Osteoblast (primary cell): ENCODE measurements at places on chromosomes 7 and 10.
A peak's percentile ranks its signal among the peaks of the same experiment; 100 is the strongest.

DNA sequence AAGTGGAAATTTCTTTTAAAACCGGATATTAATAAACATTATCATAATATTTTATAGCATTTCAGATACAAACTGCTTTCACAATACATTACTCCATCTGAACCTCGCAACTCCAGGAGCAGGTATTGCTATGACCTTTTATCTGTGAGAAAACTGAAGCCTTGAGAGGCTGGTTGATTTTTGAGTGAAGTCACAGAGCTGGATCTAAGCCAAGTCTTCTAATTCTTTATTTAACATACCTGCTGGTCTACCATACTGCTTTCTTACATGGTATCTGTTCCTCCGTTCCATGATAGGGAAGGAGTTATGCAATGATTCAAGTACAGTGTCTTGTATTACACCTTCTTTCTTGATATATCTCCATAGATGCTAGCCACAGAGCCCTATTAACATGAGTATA, 37.4 kb upstream of the ITGB8 start:
- DNase-seq: no peak

- no peak for DNase-seq
Measured at GRCh38 chr10:1654811-1655356, 82.4 kb downstream of the ADARB2 start.

- no peak for DNase-seq
Measured at GRCh38 chr7:68684996-68685395, 913.3 kb upstream of the AUTS2 start.

GRCh38 chr10:51002469-51002868, 71.8 kb upstream of the PRKG1 start:
- DNase-seq: no peak

- peak; percentile 56 for DNase-seq
Measured at GRCh38 chr7:87580636-87581035, 20.0 kb downstream of the ABCB1 start.

DNA sequence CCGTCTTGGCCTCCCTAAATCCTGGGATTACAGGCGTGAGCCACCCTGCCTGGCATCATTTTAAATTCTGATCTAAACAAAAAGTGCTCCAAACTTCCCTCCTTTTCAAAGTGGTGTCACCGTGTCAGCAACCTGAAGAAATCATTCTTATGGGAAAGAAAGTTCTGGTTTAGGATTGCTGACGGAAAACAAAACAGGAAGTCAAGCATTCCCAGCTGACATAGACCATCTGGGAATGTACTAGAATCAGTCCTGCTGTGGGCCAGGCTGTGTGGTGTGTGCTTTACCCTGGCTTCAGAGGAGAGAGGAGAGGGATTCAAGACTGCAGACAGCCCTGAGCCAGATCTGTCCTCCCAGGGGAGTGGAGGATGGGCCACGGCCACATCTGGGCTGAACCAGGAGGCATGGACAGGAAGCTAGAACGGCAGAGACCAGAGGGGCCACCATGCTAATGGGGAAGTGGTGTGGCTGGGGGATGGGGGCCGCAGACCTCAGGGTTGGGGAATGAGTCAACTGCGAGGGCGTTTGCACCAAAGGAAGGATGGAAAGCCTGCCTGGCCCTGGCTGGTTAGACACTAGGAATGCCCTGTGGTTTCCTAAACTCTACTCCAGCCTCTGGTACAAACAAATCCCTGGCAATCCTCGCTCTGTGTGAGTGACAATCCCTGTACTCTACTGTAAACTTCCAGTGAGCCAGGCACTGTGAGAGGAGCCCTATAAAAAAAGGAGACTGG, 16.7 kb upstream of the CLIP2 start:
- peak; percentile 98 for DNase-seq

DNA sequence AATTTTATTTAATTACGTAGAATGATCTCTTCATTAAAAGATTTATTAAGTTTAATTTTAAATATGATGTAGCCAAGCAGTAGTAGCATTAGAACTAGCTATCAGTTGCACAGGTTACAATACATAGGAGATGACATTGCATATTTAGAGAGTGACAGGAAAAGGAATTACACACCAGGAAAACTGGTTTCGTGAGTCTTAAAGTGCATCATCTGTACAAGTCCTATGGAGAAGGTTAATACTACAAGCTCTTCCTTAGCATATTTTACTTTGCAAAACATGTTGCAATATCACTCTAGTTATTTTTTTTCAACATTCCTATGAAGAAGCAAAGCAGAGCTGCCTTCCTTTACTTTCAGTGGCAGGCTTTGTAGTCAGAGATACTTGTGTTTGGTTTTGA, 20.2 kb upstream of the SEM1 start:
- no peak for DNase-seq

DNA sequence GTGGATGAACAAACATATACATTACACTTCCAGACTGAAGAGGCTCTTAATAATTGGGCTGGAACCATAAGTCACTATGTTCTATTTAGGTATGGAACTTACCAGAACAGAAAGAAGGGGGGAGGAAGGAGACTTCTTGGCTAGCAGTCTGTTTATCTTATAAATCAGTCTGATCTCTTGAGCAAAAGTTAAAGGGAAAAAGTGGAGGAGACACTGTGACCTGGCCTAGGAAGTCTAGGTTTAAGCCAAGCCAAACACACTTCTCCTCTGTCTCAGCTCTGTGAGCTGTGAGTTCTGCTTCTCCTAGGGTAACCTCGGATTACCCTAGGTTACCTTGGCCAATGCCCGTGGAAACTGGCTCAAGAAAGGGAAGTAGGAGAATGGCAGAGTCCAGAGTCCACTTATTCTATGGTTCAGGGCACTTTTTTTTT, 95.2 kb downstream of the PFKFB3 start:
- DNase-seq: no peak

DNA sequence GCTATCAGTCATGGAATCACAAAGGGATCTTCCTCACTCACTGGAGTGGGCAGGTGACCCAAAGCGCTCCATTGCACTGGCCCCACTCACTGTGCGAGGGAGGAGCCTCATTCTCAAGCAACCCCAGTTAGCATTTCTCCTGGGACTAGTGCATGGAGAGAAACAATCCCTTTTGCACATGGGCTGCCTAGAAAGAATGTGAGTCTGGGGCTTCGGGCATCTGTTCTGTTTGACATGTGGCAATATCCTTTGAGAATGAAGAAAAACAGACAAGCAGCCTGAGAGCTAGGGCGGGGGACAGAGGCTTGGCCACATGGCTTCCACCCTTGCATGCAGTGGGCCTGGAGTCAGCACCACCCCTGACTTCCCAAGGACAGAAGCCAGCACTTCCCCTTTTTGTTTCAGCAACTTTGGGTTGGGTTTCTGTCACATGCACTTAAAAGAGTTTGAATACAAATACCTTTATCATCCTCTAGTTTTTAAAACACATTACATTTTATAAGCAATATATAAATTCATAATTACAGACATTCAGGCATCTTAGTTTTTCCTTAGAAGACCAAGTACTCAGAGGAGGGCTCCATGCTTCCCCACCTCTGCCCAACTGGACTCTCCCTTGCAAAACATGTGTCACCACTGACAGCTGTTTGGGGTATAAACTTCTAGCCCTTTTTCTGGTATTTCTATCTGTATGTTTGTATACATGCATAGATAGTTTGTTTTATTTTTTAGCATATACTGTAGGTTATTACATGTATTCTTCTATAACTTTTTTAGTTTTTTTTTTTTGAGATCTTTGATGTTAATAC, 73.8 kb downstream of the RBM20 start:
- DNase-seq: no peak

- no peak for DNase-seq
Measured at GRCh38 chr10:129199826-129200225, 267.2 kb upstream of the MGMT start.

- DNase-seq: no peak
Measured at GRCh38 chr7:112023282-112023681, 182.9 kb downstream of the DOCK4 start.

GRCh38 chr10:80612261-80612660, 74.6 kb downstream of the SH2D4B start:
- DNase-seq: no peak

- DNase-seq: peak; percentile 77
Measured at GRCh38 chr10:62652114-62652513, 152.4 kb upstream of the ADO start.

GRCh38 chr7:39212876-39213275, 235.2 kb downstream of the POU6F2 start:
- DNase-seq: no peak

DNA sequence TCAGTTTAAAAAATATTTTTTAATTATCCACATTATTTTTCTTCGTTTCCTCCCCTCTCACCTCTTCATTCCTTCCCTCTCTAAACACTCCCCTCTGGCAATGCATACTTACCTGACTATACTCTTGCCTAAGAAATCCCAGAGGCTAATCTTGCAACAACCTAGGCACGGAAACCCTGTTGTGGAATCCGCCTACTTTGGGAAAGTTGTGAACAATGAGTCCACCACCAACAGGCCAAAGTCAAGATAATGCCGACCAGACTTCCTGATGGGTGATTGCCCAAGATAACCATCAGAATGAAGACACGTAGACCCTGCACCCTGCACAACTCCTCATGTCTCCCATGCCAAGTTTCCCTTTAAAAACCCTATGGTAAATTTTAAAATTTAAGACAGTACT, 521.5 kb downstream of the KIF20B start:
- no peak for DNase-seq

DNA sequence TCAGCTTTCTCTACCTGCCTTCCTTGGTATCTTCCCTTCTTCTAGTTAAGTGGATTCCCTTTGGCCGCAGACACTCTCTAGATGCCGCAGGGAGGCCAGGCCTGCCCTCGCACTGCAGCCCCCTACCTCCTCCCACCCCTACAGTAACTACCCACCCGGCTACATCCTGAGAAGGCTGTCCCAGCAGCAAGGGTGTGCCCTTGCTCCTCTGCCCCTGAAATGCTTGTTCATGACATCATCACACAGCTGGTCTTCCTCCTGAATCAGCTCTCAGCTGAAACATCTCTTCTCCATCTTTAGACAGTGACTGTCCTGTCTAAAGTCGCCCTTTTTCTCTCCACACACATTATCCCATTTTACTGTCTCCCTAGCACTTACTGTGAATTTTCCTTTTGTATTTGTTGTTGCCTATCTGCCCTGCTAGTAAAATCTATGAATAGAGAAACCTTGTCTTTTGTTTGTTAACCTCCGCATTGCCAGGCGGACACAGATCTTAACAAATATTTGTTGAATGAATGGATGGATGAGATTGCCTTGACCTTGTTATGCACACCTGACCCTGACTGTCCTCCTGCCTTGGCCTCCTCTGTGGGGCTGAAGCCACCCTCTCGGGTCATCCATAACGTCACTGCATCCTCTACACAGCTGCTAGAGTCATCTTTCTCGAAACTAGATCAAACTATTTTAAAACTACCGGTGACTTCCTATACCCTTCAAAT, 108.9 kb upstream of the GATA3 start:
- DNase-seq: peak; percentile 47

DNA sequence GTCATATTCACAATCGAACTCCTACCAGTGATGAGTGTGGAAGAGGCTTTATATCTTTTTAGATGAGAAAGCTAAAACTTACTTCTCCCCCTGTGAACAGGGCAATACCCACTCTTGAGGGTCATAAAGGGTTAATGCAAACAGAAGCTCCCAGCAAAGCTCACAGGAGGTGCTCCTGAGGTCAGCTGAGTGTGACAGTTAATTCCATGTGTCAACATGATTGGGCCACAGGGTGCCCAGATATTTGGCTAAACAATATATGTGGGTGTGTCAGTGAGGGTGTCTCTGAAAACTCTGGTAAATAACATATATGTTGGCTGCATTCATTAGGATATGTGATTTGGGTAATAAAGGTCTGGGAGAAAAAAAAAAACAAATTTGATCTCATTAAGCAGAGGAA, 86.0 kb downstream of the HIP1 start:
- no peak for DNase-seq

DNA sequence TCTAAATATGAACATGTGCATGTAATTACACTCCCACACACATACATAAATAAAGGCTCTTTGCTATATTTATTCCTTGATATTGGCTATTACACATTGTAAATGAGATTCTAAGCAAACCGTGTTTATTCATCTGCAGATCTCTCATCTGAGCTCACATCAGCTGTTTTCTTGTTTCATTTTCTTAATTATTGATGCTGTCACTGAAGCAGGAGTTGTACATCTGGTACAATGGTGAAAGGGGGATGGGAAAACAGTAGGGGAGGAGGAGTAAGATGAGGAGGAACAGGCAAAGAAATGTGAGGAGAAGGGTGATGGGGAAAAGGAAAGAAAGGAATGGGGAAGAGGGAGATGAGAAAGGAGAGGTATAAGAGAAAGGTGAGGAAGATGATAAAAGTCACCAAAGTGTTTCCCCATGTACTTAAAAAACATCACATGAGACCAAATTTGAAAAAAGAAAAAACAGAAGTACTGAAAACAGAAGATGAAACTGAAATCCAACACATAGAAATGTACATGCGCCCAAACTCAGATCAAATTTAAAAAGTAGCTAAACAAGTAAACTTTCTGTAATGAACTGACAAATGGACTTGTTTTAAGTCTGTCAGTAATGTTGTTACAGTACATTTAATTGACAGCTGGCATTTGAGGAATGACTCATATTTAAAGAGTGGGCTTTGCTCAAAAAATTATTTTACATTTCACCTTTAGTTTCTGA, 472.2 kb downstream of the ARL4A start:
- DNase-seq: no peak

DNA sequence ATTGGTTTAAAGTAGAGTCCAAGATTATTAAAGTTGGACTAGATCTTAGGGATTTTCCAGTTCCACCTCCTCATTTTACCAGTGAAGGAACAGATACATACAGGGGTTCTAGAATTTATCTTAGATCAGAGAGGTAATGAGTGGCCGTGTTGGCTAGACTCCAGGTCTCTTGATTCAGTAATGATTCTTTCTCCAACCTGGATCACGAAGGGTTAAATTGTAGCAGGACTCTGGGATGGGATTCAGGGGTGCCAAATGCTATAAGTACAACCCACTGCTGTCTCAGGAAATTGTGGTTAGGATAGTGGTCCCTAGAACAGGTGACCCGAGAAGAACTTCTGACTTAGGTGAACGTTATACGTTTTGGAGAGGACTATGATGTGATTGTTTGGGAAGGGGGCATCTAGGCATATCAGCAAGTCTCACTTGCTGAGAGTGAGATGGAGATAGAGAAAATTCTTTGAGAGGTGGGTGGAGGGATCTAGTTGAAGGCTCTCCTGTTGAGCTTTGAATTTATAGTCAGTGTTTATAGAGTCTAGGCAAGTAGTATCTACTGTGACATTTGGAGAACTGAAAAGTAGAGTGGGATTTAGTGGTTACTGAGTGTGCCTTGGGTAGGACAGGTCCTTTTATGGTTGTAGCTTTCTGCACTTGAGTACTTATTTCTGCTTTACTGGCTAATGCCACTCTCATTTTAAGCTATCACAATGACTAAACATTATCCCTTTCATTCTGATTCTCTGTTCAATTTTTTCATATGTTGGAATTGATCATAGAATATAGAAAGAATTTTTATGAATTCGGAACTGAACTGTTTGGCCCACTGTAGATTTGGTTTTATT, 58.3 kb downstream of the ST7 start:
- DNase-seq: no peak

DNA sequence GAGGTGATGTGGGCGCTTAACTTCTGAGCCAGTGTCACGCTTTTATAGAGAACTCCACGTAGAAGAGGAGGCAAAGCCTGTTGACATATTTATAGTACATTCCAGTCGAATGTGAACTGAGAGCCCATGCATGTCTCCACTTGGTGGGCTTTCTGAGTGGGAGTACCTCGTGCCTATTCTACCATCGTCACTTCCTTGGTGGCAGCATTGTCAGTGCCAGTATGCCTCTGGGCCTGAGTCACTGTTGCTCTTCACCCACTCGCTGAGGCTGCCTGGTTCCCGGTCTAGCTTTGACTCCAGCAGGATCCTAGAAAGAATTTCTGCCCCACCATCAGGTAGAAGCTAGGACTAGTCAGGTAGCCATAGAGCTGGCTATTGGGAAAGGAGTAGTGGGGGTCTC, 30.0 kb upstream of the CDH23 start:
- no peak for DNase-seq
